A549 (cell line): ENCODE measurements at places on chromosomes 12 and 14.
A peak's percentile ranks its signal among the peaks of the same experiment; 100 is the strongest.

DNA sequence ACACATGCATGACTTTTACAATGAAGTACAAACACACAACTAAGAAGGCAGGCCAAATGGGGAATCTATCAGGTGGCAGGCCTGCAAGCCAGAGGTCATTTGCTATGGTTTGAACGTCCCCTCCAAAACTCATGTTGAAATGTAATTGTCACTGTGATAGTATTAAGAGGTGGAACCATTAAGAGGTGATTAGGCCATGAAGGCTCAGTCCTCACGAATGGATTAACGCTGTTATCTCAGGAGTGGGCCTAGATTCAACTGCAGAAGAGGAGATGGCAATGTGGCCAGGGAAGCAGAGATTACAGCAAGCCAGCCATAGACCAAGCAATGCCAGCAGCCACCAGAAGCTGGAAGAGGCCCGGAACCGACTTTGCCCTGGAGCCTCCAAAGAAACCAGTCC is 13.5 kb upstream of the ACTR6 start:
- no peak for DNase-seq

DNA sequence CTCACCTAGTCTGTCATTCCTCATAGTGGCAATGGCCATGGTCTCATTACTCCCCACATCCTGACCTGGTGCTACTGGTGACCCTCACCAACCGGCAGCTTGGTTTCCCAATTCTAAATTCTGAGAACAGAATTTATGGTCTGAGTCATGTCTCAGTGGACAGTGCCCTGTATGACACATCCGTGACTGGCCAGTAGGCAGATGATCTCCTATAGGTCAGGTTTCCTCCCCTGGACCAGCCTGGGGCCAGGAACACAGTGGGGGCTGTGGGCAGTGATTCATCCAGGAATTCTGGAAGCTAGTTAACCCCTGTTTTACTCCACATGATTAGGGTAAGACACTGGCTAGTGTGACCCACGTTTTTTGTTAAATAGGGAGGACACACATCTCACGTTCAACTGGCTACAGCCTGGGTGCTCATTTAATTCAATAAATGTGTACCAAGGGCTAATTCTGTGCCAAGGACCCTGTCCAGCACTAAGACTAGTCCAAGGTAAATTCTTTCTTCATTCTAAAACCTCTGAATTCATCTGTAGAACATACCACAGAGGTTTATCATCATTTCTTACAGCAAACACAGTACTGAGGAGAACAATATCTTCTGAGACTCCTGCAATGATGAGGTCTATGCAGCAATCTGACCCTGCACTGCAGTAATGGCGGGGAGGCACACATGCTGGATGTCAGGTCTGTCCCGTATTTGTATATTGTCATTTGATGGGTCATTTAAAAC is 249.6 kb upstream of the TBX3 start:
- peak; percentile 94 for DNase-seq

DNA sequence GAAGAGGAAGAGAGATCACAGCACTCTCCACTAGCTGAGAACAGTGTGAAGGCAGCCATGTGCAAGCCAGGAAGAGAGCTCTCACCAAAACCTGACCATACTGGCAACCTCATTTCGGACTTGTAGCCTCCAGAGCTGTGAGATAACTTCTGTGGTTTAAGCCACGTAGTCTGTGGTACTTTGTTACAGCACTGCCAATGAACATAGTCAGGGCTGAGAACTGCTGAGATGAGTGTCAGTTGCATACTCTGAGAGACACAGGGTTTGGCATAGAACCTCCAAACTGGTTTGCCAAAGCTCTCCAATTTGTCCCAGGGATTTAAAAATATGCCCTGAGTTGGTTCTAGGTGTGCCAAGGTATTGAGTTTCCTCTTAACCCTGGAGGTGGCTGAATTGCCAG is 218.6 kb downstream of the ATP23 start:
- no peak for DNase-seq

- no peak for DNase-seq
These were observed 72.9 kb upstream of the ELK3 start for GRCh38 chr12:96121271-96121711.

GRCh38 chr14:54667026-54667744 is 100.3 kb downstream of the SAMD4A start:
- DNase-seq: no peak

DNA sequence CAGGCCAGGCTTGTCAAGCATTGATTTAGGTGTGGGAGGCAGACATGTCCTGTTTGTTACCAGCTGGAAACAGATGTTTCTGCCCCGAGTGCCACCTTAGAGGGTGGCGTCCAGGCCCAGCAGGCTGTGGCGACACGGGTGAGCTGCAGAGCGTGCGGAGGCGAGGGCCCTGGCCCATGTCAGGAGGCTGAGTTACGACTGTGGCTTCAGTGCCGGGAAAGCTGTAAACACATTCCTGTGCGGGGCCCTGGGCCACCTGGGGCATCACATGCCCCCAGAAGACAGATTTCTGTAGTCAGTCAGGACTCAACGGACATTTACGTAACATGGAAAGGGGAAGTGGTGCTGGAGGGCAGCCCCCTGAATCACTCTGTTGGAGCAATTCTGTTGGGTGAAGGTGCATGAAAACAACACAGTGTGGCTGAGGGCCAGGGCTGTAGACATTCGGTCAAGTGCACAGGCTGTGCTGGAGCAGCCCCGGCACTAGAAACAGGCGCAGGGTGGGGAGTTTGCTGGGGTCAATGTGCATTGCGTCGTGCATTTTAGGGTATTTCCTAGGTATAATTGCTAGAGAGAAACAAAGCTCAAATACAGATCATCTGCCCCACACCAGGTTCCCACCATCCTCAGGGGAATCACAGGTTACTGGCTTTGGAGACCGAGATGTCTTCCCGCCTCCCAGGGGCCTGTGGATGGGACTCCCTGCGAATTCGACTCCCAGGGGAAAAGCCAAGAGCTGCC is 291.8 kb downstream of the TMEM121 start:
- no peak for DNase-seq
